ENCODE measurements at places on chromosomes 1 and 21.

- no peaks in the 10 kb centered on the region for H3K36me3 ChIP-seq
- peak; percentile 93 for DNase-seq
- H3K4me1 ChIP-seq: no peaks in the 10 kb centered on the region
- peak overlapping the region; percentile 85 for H3K4me3 ChIP-seq
- peak overlapping the region; percentile 90 for H3K27ac ChIP-seq
Measured at GRCh38 chr1:83999316-83999819, 436 bp upstream of the TTLL7 start.

DNA sequence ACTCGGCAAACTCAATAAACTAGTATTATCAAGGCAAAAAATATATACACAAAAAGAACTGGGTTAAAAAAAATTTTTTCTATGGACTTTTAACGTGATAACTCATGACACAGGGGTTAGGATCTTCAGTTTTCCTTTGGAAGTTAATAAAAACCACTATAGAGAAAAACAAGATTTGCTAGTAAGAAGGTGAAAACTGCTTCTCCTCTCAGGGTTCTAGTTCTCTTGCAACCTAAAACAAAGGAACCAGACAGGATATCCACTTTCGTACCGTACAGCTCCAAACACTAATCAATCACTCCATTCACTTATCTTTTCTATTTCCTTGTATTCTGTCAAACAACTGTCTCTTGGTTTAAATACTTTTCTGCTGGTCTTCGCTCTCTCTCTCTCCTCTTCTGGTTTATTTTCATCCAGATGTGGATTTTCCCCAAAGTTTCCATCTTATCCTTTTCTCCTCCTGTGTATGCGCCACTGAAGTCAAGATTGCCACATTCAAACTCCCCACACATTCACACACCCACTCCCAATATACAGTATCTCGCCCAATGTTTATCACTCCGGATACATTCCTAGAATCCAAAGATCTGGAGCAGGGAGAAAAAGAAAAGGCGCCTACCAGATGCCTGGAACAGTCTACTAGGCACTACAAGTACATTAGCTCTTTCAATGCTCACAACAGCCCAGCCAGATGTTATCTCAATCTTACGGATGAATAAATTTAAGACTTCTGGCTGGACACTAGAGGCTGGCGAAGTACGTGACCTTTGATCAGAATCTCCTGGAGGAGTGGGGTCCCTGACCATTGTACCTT is 775 bp upstream of the PRPF38B start:
- peak overlapping the region; percentile 98 for H3K4me3 ChIP-seq
- DNase-seq: no peak
- H3K36me3 ChIP-seq: peaks cover 18% of the 10 kb centered on the region

GRCh38 chr1:171245458-171246064 is 2.7 kb upstream of the FMO1 start:
- peak; percentile 68 for DNase-seq
- H3K27ac ChIP-seq: no peak overlapping the region
- H3K4me3 ChIP-seq: no peak overlapping the region
- H3K36me3 ChIP-seq: no peaks in the 10 kb centered on the region
- no peaks in the 10 kb centered on the region for H3K27me3 ChIP-seq

DNA sequence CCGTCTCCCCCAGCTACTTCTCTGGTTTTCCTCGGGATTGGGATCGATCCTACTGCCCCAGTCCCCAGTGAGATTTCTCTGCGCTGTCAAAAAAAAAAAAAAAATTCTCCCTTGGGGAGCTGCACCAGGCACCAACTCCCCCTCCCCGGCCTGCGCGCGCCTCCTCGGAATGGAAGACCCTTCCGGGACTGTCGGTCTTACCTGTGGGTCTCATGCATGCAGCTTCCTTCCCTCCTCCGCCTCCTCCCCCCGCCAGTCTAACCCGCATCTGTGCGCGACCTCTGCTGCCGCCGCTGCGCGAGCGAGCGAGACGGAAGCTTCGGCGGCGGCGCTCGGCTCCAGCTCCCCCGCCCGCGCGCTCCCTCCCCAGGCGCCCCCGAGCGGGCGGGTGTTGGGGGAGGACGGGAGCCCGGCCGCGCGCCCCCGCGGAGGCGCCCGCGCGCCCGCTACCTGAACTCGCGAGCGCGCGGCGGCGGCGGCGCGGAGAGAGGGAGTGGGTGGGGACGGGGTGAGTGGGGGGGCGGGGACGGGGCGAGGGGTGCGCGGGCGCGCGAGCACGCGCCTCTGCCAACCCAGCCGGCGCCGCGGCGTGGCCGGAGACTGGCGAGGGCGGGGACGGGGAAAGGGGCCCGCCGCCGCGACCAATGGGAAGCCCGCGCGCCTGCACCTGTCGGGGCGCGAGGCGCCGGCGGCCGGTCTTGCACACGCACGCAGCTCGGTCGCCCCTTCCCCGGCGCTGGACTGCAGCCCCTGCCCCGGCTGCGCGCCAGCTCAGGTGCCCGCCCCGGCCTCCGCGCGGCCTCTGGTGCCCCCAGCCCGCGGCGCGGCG is at the start of gene SUSD4:
TSS of gene SUSD4 (minus strand) at position 321 of the 829 bp plus-strand sequence. CDS start 751 bp downstream, outside the sequence.
- peak; percentile 87 for DNase-seq
- H3K4me3 ChIP-seq: peak within 1 kb of the TSS; percentile 89
- H3K4me1 ChIP-seq: no peaks in the 10 kb centered on the region
- no peak within 1 kb of the TSS for H3K27ac ChIP-seq
- H3K27me3 ChIP-seq: peaks cover 57% of the 10 kb centered on the region

GRCh38 chr1:11787804-11788436 is 17.8 kb downstream of the MTHFR start:
- no peak overlapping the region for H3K4me3 ChIP-seq
- peaks cover 26% of the 10 kb centered on the region for H3K4me1 ChIP-seq
- no peak for DNase-seq
- H3K27ac ChIP-seq: no peak overlapping the region
- H3K27me3 ChIP-seq: no peaks in the 10 kb centered on the region

DNA sequence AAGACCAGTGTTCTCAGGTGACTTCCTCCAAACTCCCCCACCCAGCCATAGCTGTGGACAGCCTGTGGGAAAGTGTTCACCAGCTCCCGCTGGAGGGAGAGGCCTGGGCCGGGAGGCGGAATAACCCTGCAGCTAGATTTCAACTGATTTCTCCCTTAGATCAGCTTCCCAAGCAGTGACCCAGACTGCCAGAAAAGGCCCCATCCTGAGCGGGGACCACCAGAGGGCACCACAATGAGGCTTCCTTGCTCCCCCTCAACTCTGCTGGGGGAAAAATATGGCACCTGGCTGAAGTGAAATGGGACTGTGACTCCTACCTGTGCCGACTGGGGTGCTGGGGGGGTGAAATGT is 50.8 kb downstream of the RHBG start:
- H3K4me1 ChIP-seq: peaks cover 12% of the 10 kb centered on the region
- H3K4me3 ChIP-seq: peak overlapping the region; percentile 70
- H3K27me3 ChIP-seq: peaks cover 95% of the 10 kb centered on the region
- peak; percentile 91 for DNase-seq
- H3K36me3 ChIP-seq: peaks cover 6% of the 10 kb centered on the region

DNA sequence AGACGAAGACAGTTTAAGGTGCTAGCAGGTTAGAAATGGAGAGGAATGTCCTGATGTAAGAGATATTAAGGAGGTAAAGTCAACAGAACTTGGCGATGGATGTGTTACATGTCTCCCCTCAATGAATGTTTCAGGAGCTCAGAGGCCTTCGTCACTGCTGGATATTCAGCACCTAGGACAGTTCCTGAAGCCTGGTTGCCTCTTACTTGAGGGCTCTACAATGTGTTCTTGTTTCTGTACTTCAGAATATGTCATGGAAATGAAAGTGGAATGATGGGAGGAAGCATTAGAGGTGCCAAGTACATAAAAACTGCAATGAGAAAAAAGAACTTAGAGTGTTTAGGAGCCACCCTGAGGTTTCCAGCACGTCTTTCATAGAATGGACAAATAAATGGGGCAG is 17.7 kb downstream of the TNR start:
- no peak overlapping the region for H3K4me3 ChIP-seq
- H3K27me3 ChIP-seq: no peaks in the 10 kb centered on the region

GRCh38 chr1:148379170-148379500 is 104.0 kb downstream of the PPIAL4G start:
- H3K36me3 ChIP-seq: no peaks in the 10 kb centered on the region
- no peak for DNase-seq
- no peak overlapping the region for H3K27ac ChIP-seq
- no peak overlapping the region for H3K4me3 ChIP-seq

GRCh38 chr1:202143768-202144401 is 652 bp downstream of the ARL8A start:
- H3K4me1 ChIP-seq: no peaks in the 10 kb centered on the region
- H3K4me3 ChIP-seq: peak overlapping the region; percentile 84
- H3K27me3 ChIP-seq: no peaks in the 10 kb centered on the region
- H3K36me3 ChIP-seq: peaks cover 16% of the 10 kb centered on the region
- H3K27ac ChIP-seq: no peak overlapping the region
- DNase-seq: peak; percentile 56

GRCh38 chr1:59595774-59596173 is 219.0 kb upstream of the HOOK1 start:
- H3K27me3 ChIP-seq: no peaks in the 10 kb centered on the region
- H3K4me1 ChIP-seq: no peaks in the 10 kb centered on the region
- no peak for DNase-seq
- no peak overlapping the region for H3K4me3 ChIP-seq
- no peaks in the 10 kb centered on the region for H3K36me3 ChIP-seq

DNA sequence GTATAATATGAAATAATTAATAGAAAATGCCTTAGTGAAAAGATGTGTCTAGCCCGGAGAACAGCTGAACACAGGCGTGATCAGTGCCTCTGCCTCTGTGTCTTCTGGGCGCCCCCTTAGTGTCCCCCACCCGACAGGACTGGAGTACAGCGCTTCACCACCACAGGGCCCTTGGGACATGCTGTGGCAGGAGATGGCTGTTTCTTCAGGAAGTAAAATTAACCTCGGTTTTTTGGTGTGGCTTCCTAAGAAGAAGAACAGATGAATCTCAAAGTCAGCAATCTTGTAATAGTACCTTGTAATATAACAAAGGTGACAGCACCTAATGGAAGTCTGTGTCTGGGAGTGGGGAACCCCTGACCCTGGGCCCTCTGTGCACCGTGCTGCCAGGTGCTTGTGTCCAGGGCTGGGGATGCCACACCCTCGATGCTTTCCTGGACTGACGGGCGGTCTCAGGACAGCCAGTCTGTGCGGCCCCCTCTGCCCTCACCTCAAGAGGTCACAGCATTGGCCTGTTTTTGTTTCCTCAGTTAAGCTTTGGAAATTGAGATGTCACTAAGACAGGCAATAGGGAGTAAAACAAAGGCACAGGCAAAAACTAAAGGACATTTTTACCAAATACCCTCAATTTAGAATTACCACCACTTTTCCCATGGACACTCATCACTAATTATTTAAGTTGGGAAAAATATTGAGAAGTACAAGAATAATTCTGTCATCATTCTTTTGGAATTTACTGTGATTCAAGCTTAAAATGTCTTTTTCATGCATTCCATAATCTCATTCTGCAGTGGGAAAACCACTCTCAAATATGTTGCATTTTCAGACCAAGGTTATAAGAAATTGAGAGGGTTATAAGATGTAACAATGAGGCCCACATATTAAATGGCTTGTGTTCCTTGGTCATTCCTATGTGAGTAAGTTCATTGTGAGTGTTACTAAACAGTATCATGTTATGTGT is 79.3 kb downstream of the ADARB1 start:
- H3K27ac ChIP-seq: no peak overlapping the region
- no peak overlapping the region for H3K4me3 ChIP-seq
- DNase-seq: no peak
- H3K27me3 ChIP-seq: no peaks in the 10 kb centered on the region
- no peaks in the 10 kb centered on the region for H3K4me1 ChIP-seq
- H3K36me3 ChIP-seq: no peaks in the 10 kb centered on the region

- H3K4me1 ChIP-seq: no peaks in the 10 kb centered on the region
- H3K36me3 ChIP-seq: no peaks in the 10 kb centered on the region
- peak; percentile 55 for DNase-seq
- H3K4me3 ChIP-seq: no peak overlapping the region
- H3K27me3 ChIP-seq: no peaks in the 10 kb centered on the region
Measured at GRCh38 chr21:30984889-30985288, 53.4 kb downstream of the KRTAP19-8 start.

- no peak overlapping the region for H3K4me3 ChIP-seq
- H3K27me3 ChIP-seq: no peaks in the 10 kb centered on the region
- DNase-seq: no peak
Measured at GRCh38 chr1:51215169-51215568, 20.9 kb upstream of the RNF11 start.
